Memory B cell (primary cell): ENCODE measurements at places on chromosomes 16 and 17.
A peak's percentile ranks its signal among the peaks of the same experiment; 100 is the strongest.

DNA sequence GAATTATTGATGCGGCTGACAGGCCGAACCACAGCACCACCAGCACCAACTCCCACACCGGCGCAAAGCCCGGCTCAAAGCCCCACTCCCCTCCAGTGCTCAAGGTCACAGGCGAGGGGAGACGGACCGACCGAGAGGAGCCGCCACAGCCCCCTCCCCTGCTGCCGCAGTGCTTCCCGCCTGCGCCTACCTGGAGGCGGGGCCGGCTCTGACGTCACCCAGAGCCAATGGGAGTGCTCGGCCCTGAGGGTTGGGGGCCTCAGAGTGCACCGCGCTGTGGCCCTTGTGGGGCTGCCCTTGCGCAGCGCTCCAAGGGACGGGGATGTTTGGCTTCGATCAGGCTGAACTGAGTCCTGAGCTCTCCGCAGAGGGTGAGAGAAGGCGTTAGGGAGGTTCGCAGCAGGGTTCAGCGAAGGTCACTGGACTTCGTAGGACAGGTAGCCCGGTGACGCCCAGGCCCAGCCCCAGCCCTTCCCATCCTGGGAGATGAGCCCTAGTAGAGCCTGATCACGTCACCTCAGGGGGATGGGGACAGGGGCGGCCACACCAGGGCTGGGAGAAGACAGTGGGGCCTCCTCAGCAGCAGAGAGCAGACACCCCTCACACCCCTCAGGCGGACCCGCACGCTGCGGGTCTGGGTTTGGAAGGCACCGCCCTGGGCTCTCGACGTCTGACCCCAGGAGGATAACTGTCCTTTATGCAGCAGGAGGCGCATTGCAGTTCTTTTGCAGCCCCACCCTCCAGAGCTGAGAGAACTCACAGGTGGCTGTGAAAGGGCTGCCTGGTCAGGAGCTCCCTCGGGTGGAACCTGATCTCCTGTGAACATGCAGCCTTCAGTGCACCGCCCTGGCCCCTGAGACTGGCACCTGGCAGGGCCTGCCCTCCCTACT is 1.5 kb downstream of the NDRG4 start:
- DNase-seq: no peak

DNA sequence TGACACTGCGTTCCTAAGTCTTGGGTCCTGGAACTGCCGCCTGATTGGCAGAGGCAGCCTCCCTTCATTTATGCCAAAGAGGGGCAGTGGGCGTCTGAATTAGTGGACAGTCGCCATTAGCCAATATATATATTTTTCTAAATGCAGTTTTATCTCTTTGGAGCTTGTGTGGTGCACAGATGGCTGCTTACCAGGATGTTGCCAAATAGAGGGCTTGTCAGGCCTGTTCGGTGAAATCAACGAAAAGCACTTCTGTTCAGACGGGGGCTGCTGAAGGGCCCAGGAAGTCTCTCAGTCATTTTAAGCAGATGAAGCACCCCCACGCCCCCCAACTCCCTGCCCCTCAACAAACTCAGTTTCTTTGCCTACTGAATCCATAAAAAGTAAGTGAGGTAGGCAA is 66.0 kb downstream of the RAP1GAP2 start:
- DNase-seq: no peak

DNA sequence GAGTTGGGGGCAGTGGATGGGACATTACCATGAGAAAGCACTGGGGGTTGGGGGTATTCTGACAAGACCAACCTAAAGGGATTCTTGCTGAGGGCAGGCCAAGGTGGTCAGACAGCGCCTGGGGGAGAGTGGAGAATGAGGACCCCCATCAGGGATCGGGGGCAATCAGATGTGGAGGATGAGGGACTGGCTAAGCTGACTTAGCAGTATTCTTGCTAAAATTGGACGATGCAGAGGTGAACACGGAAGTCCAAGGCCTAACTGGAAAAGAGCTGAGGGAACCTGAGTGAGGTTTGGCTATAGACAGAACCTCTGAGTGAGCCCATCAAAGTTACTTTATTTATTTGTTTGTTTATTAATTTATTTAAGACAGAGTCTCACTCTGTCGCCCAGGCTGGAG is 9.2 kb downstream of the QPRT start:
- no peak for DNase-seq

DNA sequence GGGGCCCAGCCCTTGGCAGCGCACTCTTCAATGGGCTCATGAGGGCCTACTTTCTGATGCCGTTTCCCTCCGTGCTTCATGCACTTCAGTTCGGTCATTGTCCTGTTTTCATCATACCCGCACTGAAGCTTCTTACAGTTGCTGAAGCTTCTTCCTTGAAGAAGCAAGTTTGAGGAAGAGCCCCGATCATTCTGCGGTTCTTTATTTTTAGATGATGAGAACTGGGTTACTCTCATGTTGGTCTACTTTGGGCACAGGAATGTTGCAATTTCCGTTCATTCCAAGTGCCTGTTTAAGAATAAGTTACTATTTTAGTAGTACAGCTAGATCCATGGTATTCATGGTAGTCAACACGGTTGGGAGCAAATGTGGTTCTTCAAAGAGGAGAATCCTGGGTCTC is 587.7 kb upstream of the HSBP1 start:
- DNase-seq: no peak

- no peak for DNase-seq
These were observed 16.5 kb upstream of the SPNS3 start for GRCh38 chr17:4417129-4417667.

DNA sequence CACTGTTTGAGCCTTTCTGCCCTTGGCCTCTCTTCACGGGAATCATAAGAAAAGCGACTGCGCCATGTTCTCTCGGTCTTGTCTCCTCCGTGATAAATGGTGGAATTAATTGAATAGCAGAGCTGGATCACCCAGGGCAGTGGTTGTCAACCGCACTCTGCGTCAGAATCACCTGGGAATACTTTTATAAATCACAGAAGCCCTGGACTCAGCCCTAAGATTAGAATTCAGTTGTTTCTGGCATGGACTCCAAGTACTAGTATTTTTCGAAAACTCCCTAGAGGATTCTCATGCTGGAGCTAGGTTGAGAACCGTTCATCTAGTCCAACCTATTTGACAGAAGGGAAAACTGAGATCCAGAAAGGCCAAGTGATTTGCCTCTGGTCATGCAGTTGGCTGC is 64.1 kb downstream of the SPACA3 start:
- DNase-seq: no peak

DNA sequence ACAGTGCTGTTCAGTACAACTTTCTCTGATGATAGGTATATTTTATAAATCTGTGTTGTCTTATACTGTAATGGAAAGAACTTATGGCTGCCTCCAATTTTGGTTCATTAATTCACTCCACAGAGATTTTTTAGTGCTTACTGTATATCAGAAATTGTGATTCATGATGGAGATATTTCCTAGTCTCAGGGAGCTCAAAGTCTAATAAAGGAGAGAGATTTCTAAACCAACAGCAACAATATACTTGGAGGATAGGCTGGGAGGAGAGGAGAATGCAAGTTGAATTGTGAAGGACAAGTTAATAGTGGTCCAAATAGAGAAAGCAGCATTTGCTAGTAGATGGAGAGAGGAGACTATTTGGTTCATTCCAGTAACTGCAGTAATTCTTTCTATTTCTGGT is 63.5 kb downstream of the TANC2 start:
- no peak for DNase-seq

- no peak for DNase-seq
These were observed 12.9 kb downstream of the TRIM37 start for GRCh38 chr17:59093702-59094231.

DNA sequence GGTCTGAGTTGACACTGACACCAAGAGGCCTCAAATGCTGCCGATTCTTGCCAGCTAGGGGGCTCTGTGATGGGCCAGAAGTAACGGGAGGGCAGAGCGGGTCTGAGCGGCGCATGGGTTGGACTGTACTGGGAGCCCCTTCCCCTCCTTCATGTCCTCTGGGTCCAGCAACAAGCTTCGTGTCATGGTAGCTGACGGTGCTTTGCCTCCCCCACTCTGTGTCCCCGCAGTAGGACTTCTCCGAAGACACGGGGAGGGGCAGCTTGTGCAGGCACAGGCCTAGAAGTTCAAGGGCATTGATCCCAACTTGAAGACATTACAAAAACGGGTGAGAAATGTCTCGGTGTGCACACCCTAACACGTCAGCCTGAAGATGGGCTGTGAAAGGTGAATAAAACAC is 39.8 kb upstream of the DNAH17 start:
- no peak for DNase-seq

GRCh38 chr17:77429369-77429968 is 288.7 kb downstream of the SEC14L1 start:
- DNase-seq: no peak

DNA sequence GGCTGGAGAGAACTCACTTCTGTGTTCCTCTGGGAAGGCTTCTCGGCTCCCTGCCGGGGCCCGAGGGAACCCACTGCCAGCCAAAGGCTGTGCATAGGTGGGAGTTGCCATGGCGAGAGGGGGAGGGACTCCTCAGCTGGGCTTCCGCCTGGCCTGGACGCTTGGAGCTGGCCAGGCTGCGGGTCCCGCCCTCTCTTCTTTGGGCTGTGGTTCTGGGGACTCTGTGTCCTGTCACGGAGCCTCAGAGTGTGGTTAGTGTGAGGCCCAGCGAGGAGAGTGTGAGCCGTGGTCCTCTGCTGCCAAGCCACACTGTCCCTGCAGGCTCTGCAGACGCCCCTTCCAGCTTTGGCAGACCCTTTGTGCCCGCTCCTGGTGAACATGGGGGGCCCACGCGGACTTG is 123.1 kb downstream of the OR1D5 start:
- no peak for DNase-seq

- no peak for DNase-seq
These were observed 1.2 kb downstream of the SRR start for GRCh38 chr17:2304931-2305330.

- no peak for DNase-seq
These were observed 22.9 kb downstream of the ADAM11 start for GRCh38 chr17:44781551-44782325.

GRCh38 chr17:40139566-40140058 is 725 bp upstream of the CASC3 start:
- DNase-seq: peak; percentile 22

GRCh38 chr17:50238601-50239280 is 35.5 kb upstream of the TMEM92 start:
- DNase-seq: no peak

- DNase-seq: no peak
These were observed 223.1 kb downstream of the ZNF423 start for GRCh38 chr16:49632795-49633184.

GRCh38 chr16:10121897-10122425 is 60.3 kb downstream of the GRIN2A start:
- no peak for DNase-seq

DNA sequence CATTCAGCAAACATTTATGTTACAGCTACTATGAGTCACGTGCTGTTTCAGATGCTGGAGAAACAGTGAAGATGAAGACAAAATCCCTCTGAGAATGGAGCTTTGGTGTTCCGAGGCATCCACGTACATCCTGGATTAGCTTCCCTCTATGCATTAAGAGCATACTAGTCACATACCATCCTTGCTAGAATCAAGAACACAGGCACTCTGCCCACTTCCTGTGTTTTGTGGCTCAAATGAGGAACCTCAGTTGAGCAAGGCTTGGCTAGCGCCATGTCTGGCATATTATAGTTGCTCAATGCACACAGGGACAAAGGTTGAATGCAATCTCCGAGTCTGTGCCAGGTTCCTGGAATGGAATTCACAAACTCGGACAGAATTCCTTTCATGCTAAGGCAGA is 297.5 kb downstream of the XYLT1 start:
- DNase-seq: peak; percentile 7

DNA sequence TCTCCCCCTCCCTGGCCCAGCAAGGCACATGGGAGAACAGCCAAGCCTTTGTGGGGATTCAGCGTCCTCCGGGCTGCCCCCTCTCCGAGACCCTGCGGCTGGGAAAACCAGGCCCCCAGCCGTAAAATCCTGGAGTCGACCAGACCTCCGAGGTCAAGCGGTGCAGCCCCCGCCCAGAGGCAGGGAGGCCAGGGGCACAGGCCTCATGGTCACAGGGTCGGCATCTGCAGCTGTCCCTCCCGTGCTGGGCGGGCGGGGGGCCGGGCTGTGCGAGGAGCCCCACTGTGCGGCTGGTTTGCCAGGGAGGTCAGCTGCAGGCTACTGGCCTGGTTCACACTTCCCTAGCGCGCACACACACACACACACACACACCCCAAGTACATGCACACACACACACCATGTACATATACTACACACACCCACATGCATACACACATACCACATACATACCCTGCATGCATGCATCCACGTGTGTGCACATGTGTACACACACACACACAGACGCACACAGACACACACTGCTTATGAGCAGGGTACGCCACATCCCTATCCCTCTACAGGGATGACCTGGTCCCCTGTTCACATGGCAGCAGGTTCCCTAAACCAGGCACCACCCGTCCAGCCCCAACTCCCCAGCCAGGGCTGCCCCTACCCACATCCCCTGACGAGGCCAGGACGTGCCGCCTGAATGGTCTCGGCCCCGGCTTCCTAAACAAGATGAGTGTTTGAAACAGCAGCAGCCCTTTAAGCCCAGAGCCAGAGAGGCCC is 108.9 kb upstream of the CIBAR2 start:
- DNase-seq: no peak

GRCh38 chr17:28196636-28197035 is 122.4 kb upstream of the TMEM97 start:
- DNase-seq: no peak

DNA sequence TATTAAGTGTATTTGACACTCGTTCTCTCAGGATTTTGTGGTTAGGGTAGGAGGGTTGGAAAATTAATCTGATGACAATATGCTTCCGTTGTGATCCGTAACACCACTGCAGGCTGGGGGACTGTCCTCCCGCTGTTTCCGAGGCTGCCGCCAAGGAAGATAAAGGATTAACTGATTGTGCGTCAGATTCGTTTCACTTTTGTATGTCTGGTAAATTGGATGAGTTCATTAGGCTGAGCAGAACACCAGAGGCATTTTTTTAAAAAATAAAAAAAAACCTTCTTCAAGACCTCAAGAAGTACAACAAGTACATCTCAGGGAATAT is 486.7 kb upstream of the SALL1 start:
- DNase-seq: no peak

GRCh38 chr16:75114946-75115825 is 1.4 kb downstream of the LDHD start:
- no peak for DNase-seq

DNA sequence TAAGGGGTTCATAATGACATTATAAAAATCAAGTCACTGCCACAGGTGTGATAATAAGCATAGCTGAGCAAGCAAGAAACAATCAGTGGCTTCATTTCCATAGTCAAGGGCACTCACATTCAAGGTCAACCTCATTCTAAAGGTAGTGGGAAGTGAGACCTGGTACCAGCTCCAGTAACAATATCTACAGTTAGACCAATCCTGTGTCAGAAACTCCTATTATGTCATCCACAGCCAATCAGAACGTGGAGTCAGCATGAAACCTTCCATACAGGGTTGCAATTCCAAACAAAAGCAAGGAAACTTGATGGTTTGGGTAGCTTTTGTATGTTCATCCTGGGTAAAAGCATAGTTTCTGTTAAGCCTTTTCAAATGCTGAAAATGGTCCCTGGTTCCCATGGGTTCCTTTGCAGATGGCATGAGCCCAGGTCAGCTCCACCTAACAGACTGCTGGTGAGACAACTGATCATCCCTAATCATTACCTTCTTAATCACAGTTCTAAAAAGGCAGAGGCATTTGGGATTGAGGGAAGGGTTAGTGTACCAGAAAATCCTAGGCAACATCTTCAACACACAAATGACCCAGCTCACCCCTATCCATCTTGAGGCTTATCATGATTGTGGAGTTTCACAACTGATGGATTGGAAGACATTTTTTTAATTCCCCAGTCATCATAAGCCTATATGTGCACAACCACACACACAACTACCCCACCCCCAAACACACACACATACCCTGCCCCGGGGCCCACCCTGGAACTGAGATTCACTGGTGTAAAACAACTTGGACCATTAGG is 30.4 kb downstream of the TEX2 start:
- DNase-seq: no peak
